ENCODE measurements at places on chromosomes 1 and 21. TPM values are rescaled to one million over a fixed set of nuclear protein-coding genes. Genes with fewer than 3 reads are reported as not detected.

Gene CNR2
- polyA plus RNA-seq = 0.06 TPM

Gene TCHHL1
- not detected for polyA plus RNA-seq

Gene ZSWIM5
- polyA plus RNA-seq = 0.57 TPM

DNA sequence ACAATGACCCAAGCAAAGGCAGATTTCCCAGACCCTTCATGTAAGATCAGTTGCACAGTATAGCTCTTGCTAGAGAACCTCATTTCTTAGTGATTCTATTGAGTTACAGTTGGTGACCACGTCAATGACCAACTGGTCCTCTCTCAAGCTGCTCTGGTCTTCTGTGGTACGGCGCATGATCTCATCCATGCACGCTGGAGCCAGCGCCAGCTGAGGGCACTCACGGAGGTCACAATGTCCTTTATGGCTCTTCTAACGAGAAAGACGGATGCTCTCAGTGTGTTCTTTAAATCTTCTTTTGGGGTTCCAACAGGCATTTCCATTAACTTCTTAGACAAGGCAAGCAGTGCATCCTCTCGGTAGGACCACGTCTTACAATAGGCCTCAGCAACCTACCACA lies 22.3 kb downstream of the CEP104 start:
- no peak for DNase-seq

GRCh38 chr1:201355471-201355870 lies 22.0 kb downstream of the TNNT2 start:
- no peak for DNase-seq

- no peak for DNase-seq
Observed at GRCh38 chr1:203593723-203594122, 32.9 kb upstream of the ATP2B4 start.

DNA sequence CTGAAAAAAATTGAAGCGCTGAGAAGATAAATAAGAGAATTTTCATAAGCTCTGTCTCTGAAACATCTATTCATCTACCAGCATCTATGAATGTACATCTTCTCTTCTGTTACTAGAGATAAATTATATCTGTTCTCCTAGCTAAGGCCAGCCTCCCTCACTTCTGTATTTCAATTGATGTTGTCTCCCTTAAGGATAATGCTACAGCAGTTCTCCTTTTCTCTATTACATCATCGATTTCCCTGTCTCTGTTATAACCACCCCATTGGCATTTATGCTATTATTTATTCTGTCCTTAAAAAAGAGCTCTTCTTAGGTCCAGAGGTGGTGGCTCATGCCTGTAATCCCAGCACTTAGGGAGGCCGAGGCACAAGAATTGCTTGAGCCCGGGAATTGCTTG lies 42.9 kb upstream of the TMCO2 start:
- DNase-seq = no peak

DNA sequence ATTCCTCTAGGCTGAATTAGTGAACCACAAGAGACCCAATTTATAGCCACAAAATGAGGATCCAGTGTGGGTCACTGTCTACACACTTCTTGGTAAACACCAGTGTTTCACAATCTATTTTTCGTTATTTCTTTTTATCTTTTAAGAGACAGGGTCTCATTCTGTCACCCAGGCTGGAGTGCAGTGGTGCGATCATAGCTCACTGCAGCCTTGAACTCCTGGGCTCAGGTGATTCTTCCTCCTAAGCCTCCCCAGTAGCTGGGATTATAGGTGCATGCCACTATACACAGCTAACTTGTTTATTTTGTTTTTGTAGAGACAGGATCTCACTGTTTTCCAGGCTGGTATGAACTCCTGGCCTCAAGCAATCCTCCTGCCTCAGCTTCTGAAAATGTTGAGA lies 29.3 kb upstream of the SLC45A3 start:
- DNase-seq = no peak

DNA sequence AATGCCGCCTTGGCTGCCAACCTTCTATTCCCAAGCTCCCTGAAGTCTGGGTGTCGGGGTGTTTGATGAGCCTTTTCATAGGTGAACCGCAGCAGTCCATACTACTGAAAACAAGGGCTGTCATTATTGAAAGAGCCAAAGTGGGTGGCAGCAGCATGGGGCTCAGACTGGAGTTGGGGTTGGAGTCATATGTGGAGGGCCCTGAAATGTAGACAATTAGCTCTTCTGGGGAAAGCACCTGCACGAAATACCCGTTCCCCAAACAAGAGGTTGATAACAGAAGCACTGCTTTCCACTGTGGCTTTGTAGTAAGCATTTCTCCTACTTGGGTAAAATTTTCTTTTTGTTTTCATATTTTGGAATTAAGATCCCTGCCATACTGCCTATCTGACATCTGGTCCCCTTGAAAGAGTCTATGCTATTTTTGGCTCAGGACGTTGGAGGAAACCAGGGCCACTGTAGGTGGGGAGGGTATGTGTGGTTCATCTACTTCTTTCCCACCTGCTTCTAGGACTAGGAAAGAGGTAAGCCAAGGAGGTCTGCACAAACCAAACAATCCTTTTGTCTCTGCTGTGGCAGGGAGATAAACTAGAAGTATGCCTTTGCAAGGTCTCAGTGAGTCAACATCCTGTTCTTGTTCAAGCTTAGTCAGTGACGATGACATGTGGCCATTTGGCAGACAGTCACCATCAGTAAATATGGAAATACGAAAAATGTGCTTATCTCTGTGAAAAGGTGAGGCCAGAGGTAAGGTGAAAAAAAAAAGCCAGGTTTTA lies 197.0 kb upstream of the UBE2U start:
- DNase-seq = no peak

GRCh38 chr1:1624443-1625403 lies 7.2 kb upstream of the MMP23B start:
- no peak for DNase-seq

DNA sequence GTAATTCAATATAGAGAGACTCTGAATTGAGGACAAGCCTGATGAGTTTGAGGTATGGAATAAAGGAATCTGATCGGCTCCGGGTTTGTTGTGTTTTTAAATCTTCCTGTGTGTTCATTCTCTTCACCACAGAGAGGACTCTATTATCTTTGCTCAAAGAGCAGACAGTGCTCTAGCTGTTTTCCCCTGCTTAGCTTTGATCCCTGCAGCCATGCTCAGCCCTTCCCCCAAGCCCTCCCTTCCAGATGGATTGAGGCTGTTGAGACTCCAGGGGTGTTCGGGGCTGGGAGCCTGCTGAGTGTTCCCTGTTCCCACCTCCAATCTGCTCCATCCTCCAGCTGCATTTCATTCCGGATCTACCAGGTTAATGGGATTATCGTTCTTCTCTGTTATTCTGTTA lies 74.2 kb upstream of the CXADR start:
- DNase-seq = no peak

- no peak for DNase-seq
Observed at GRCh38 chr1:201633297-201633696, 94.4 kb downstream of the NAV1 start.

DNA sequence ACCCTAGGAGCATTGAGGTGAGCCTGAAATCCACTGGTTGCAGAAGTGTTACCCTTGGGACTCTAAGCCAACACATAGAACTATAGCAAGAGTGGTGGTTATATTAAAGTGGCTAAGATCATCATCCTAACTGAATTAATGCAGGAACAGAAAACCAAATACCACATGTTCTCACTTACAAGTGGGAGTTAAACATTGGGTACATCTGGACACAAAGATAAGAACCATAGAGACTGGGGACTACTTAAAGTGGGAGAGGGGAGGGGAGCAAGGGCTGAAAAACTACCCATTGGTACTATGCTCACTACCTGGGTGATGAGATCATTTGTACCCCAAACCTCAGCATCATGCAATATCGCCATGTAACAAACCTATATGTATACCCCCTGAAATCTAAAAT lies 100.0 kb downstream of the SLC25A24 start:
- no peak for DNase-seq
